ENCODE measurements at places on chromosomes 16 and 17.

DNA sequence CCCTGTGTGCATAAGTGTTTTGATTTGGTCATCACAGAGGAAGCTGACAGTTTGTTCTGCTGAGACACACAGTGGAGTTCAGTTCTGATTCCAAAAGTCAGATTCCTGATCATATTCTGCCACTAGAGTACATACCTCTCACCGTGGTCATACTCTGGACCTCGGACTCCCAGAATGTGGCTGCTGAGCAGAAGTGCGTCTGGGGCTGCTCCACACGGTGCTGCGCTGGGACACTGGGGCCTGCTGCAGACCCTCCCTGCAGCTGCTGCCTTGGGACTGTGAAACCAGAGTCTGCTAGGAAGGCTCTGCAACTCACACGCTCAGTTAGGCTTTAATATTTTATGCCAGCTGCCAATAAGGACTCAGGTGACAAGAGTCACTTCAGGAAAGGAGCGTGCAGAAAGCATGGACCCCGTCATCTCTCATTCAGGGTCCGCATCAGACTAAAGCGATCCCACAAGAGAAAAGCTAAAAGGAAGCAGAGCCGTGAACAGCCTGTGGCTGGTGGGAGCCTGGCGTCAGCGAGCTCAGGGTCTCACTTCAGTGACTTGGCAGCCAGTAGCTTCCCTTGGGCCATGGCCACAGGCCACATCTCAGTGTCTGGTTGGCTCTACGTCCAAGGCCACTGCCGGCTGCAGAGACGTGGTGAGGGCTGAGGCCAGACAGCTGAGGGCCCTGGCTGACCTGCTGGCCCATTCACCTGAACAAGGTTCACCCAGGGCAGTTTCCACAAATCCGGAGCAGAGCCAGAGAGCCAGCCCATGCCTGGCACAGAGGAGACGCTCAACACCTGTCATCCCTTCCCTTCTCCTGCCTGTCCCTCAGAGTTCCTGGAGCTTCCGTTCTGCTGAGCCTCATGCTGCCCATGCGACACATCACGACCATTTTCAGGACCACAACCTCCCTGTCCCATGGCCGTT lies 24.7 kb upstream of the KIFC3 start:
- DNase-seq = no peak

DNA sequence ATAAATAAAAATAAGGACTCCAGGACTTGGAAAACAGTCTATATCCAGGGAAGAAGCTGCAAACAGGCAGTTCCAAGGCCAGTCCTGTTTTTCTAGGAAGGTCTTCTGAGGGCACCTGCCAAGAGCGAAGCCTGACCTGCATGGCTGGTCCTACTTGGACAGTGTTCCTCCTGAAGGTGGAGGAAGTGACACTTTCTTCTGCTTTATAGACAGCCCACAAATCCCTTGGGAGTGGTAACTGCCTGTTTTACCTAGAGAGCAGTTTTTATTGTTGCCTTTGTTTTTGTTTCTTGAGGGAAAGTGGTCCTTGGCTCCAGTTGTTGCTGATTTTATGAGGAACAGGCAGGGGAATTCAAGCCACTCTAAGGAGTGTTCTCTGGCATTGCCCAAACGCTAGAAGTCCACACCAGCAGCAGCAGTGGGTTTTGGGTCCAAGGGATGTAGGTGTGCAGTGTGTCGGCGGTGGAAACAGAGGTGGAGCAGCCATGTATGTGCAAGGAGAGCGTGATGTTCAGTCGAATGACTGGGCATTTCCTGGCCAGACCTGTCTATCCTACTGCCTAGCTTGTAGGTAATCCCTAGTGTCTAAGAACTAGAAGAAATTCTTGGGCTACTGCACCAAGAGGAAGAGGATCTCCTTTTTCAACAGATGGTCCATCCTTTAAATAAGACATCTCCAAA lies 35.3 kb downstream of the LDHD start:
- DNase-seq = no peak

GRCh38 chr16:81616321-81617020 lies 162.6 kb upstream of the PLCG2 start:
- no peak for DNase-seq

DNA sequence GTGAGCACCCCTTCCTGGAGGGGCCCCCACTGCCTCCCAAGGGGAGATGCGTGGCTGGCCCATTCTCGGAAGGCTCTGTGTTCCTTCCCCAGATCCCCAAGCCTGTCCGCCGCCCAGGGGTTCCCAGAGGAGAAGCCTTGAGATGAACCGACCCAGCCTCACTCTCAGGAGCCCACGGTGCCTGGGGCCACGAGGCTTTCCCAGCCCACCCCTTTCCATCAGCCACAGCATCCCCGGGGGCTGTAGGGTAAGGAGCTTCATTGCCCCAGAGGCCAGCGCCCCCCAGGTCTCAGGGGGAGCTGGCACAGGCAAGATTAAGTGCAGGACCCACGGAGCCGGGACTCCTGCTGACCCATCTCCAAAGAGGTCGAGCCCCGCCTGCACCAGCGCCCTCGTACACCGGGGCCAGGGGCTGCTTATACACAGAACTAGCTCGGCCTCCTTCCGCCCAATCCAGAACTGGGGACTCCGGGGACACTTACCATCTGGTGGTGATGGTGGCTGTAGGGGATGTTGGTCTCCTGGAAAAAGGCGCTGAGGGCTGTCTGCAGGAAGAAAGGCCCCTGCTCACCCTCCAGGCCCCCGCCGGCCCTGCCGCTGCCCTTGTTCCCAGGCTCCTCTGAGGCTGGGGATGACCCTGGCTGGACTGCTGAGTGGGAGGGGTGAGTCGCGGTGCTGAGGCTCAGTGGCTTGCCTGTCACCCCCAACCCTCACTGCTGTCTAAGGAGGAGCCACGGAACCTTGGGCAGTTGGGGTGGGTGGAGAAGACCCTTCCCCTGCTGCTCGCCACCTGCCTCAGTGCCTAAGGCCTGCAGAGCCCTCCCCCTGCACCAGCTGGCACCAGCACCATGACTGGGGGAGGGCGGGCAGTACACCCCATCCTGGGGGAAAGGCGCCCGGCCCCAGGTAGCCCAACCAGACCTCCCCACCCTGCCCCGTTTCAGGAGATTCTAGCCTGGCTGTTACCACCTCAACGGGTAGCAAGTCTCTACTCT lies 4.4 kb downstream of the UBALD1 start:
- DNase-seq = no peak

GRCh38 chr17:31738488-31738887 lies 120.6 kb downstream of the COPRS start:
- DNase-seq = no peak

DNA sequence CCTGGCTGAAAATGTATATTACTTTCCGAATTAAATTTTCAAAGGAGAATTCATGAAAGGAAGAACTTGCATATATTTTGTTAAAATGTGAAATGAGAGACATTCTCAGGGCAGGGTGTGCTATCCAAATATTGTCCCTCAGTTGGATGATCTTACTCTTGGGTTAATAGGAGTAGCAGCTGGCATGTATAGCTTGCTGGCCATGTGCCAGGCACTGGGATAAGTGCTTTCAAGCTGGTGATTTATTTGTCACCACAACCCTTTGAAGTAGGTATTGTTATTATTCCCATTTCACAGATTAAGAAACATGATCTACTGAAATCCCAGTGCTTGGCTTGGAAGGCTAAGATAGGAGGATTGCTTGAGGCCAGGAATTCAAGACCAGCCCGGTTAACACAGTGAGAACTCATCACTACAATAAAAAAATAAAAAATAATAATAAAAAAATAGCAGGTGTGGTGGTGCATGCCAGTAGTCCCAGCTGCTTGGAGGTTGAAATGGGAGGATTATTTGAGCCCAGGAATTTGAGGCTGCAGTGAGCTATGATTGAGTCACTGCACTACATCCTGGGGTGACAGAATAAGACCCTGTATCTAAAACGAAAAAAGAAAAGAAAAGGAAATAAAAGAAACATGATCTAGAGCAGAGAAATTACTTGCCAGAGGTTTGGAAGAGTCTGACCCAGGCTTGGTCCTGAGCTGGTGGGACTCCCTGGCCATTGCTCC lies 11.6 kb upstream of the MPHOSPH6 start:
- no peak for DNase-seq

DNA sequence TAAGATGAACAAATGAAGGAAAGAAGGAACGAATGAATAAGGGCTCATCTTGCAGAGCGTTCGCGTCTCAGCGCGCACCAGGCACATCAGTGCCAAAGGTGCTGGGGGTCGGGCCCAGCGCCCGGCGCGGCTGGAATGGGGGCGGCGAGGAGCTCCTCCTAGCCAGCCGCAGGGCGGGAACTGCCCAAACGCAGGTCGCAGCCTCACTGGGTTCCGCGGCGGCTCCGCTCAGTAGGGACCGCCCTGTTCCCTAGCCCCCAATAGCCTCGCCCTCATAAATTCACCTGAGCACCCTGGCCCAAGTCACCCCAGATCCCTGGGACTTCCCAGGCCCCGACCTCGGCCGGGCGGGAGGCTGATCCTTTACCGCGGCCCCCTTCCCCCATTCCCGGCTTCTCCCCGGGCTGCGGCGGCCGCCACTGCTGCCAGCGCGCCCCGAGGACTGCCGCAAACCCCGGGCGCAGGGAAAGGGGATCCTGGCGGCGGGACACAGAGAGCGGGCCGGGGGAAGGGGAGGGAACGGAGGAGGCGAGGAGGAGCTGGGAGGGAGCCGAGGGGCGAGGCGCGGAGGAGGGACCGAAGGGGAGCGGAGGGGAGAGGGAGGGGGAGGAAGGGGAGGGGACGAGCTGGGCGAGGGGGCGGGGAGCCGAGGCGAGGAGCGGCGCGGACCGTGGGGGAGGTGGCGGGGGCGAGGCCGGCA lies 377 bp upstream of the CRHR1 start:
- DNase-seq = no peak

DNA sequence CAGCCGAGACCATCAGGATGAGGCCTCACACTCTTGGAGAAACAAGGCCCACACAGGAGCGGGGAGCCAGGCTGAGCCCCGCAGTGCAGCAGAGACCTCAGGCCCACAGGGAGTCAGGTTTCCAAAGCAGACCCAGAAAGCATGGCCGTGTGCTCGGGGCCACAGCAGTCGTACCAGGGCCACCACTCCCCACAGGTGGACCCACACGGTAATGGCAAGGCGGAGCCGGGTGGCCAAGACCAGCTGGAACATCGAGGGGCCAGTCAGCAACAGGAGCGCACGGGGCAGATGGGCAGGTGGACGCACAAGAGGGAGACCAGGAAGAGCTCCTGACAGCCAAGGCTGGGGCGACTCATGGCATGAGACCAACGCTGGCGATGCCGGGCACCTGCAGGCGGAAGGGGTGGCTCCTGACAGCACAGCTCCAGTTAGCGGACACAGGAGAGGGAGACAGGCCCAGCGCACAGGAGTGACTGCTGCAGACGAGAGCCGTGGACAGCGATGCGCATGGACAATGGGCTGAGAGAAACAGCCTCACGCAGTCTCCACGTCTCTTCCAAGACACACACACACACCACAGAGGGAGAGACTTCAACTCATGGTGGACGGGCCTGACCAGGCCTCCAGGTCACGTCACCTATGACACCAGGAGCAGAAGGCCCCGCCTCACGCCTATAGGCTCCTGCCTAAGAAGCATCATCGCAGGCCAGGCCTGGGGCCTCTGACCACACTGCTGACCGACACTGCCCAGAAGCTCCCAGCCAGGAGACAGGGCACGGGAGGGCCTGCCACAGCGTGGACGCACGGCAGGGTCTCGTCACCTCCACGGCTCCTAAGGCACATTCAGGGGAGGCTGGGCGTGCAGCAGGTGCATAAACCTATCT lies 58.6 kb downstream of the ZNF778 start:
- DNase-seq = no peak

DNA sequence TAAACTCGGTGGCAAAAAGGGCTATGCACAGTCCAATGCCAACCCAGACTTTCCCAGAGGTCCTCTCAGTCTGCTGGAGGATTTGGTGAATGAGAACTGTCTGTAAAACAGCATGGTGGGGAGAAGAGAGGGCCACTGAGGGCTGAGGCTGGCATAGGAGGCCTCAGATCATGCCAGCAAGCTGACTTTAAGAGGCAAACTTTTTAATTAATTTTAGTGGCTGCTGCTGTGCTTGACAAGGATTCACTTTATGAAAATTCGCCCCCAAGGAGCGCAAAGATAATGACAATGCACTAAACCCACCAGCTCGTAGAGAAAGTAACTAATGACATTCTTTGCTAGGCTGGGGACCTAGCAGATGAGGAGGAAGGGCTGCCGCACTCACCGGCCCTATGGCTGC lies 15.0 kb downstream of the ABCC12 start:
- no peak for DNase-seq

DNA sequence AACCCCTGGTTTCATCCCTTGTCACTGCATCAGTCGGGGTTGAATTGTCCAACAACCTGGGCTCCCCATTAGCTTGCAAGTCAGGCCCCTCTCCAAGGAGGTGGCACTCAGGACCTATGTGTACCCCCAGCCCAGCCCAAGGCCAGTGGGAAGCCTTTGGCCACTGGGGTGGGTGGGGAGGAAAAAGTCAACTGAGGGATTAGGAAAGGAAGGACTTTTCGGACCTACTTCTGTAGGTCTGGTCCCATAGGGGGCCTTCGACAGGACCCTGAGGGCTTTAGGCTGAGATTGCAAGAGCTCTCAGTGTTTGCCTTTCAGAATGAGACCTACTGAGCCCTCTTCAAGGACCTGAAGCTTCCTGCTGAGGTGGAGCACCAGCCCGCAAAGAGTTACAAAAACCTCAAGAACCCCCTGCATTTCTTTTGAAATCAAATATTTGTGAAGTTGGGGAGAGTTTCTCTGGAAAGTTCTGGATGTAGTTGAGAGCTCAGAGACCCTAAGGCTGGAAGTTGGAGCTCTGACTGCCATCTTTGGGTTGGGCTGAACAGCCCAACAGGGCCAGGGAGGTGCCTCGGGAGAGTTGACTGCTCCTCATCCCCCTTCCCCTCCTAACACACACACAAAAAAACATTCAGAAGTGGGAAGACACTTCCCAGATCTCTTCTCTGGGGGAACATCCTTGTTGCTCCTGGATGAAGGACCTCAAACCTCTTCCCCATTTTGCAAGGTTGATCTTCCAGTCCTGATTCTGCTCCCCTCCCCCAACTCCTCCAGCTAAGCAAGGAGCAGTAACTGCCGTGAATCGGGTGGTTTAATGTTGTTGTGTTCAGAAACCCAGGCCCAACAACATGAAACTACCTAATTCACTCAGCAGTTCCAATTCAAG lies 5.8 kb upstream of the HOXB9 start:
- DNase-seq = no peak

DNA sequence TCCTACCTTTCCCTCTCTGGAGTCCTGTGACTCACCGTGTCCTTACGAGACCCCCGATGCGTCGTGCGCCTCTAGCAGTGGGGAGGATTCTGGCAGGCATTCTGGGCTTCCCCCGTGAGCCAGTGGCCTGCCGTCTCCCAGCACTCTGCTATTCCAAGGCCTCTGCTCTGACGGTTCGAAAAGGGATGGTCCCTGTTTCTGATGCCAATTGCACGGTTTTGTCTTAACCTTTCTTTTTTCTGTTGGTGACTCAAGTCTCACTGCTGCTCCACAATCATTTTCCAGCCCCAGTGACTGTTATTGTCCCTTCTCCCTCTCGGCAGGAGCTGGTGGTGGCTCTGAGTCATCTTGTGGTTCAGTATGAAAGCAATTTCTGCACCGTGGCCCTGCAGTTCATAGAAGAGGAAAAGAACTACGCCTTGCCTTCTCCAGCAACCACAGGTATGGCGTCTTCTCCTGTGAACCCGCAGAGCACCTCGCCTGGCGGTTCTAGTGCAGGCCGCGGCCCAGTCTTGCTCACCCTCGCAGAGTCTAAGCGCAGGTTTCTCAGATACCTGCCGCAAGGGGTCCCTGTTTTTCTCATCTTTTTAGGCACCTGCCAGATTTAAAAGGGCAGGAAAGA lies 100.1 kb upstream of the CHMP6 start:
- DNase-seq = peak; percentile 64

Measured in GDM1 (cell line).